ENCODE measurements at places on chromosomes 6 and 20.

DNA sequence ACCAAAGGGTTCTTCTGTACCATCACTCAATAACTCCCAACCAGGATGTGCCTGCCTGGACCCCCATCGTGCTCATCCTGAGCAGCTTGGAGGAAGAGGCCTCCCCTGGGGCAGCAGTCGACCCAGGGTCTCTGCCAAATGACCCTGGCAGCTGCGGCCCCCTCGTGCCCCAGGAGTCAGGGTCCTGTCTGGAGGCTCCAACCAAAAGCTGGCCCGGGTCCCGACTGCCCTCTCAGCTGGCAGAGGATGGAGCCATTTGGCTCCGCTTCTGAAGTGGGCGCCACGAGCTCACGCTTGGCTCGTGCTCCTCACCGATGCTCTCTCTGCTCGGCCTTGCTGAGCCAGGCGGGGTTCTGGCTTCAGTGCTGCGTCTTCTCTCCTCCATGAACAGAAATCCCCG is 56.8 kb downstream of the TFAP2C start:
- DNase-seq: no peak

GRCh38 chr6:8539453-8539852 is 104.1 kb upstream of the SLC35B3 start:
- DNase-seq: no peak

- DNase-seq: no peak
Measured at GRCh38 chr6:127117979-127118297, 533 bp upstream of the RSPO3 start.

- peak; percentile 70 for DNase-seq
Measured at GRCh38 chr6:142802124-142802523, 142.9 kb downstream of the HIVEP2 start.

- no peak for DNase-seq
Measured at GRCh38 chr6:110795271-110795670, 20.0 kb downstream of the CDK19 start.

DNA sequence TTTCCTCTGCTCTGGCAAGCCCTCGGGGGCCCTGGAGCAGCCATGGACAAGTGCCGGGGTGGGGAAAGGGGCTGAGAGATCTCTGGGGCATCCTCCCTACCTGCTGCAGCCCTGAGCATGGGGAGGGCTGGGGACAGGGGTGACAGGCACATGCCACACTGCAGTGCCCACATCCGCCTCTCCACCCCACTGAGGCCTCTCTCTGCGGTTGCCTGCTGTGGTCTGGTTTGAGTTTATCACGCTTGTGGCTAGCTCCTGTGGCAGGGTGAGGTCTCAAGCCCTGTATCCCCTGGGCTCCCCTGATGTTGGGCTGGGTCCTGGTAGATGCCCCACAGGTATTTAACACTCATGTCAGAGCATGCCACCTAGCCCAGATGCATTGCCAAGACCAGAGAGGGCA is 52.9 kb upstream of the MLN start:
- DNase-seq: no peak

GRCh38 chr20:19110881-19111460 is 101.5 kb upstream of the SLC24A3 start:
- no peak for DNase-seq

- DNase-seq: no peak
Measured at GRCh38 chr6:52102405-52102804, 15.0 kb upstream of the PKHD1 start.

DNA sequence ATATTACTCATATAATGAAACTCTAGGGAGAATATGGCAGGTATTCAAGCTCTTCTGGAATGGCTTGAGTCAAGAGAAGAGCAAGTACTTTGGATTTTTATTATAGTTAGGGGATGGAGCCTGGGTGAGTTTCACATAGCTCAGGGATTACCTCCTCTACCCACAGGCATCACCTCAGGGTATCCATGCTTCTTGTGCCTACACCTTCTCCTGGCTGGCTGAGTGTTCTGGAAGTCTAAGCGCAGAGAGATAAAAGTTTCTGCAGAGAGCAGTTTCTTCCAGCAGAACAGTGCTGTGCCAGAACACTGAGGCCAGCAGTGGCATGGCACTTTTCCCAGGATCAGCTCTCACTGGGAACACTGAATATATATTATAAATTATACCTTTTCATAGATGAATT is 199.7 kb upstream of the KCNQ5 start:
- DNase-seq: no peak

GRCh38 chr6:147699637-147700036 is 191.1 kb downstream of the SAMD5 start:
- no peak for DNase-seq

DNA sequence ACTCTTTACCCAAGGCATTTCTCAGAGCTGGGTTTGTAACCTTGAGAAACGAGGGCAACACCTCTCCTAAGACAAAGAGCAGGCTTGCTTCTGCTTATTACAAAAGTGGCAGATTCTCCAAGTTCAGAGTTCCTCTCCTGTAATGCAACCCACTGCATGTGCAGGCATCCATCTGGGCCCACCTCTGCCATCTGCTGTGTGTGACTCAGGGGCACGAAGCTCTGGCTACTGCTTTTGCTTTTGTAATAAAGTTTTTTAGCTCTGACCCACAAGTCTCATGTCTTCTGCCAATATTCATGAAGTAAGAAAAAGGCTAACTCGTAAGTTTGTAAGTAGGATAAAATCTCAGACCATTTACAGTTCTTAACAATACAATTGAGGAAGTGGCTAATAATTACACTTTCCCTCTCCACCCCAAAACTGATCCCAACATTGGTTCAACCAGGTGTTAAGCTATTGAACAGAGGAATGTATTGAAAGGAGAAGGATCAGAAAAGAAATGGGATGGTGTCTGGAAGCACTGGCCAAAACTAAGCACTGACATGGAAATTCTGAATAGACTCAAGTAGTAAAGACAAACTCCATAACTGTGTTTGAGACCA is 51.7 kb upstream of the SMLR1 start:
- DNase-seq: no peak
